ENCODE measurements at places on chromosomes 5 and 9.

DNA sequence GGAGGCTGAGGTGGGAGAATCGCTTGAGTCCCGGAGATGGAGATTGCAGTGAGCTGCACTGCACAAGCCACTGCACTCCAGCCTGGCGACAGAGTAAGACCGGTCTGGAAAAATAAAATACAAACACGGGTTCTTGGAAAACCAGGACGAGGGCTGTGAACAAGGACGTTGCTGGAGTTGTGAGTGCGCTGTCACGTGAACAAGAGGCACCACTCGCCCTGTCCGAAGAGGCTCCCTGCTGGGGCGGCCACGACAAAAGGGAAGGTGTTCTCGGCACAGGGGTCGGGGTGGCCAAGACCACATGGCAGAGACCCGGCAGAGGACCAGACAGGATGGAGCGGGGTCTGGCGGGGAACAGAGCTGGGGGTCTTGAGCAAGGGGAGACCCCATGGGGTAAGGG is 30.6 kb upstream of the UBAC1 start:
- no peak for DNase-seq

GRCh38 chr5:142426129-142427014 is 101.6 kb upstream of the SPRY4 start:
- DNase-seq: peak; percentile 23

DNA sequence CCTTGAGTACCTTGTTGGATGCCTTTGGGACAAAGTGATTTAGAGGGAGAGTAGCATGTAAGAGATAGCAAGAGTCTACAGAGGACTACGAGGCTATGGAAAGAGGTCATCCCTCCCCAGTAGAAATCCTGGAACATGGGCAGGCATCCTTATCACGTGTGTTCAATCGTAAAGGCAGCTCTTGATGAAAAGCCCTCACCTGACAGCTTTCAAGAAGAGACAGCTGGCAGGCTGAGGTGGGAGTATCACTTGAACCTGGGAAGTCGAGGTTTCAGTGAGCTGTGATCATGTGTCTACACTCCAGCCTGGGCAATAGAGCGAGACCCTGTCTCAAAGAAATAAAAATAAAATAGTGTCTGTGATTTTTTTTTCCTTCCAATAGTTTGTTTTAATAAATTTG is 112.6 kb downstream of the PCSK5 start:
- DNase-seq: no peak

DNA sequence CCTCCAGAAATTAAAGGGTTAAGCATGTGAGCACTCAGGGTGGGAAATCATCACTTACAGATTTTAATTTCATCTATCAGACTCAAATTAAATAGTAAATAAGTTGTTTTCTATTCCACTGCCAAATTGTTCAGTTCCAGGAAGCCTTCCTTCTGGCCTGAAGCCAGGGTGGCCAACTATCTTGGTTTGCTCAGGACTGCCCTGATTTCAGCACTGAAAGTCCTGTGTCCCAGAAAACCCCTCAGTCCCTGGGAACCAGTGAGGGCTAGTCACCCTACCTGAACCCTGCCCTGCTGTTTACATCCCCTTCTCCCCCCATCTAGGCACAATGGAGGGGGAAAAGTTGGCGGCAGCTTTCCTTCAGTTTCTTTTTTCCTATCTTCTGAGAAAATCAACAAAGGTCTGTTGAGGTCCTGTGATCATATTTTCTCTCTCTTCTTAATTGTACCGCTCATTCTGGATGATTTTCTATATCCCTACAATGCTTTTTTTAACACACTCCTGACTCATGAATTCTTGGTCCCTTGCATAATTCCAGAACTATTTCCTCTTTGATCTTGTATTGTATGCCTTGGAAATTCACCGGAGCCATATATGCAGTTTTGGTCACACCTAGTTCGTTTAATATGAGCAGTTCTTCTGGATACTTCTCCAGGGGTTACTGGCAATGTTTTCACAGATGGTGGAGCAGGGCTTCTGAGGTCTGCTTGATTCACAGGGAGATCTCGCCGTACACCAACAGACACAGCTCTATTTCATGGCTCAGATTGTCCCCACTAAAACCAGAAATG is 103.8 kb downstream of the MAP1B start:
- DNase-seq: no peak

DNA sequence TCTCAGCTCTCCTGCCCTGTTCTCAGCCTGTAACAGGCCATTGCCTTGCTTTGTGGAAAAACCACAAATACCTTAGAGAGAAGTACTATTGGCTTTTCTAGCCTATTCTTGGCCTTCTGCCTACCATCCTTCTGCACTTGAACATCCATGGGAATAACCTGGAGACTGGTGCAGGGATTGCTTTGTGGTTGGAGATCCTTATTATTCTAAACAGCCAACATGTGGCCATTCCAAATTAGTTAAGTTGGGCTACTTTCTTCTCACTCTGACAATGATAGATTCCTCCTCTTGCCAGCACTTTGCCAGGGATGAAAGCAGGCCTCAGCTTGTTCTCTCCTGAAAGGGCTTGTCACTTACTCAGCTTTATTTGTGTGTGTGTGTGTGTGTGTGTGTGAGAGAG is 240.4 kb downstream of the GLIS3 start:
- no peak for DNase-seq

DNA sequence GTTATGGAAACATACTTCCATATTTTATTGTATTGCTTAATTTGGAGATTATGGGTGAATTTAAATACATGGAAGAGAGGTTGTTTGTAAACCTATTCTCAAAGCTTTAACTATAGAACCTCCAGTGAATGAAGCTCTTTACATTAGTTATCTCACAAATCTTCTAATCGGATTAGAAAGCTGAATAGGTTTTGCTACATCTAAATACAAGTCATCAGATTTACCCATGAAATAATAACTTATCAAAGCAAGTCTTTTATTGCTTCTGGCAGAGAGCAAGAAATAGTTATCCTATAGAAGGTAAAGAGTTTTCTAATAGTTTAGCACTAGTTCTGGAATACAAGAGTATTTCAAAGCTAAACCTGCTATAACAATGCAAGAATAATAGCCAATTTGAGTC is 104.4 kb upstream of the SREK1 start:
- DNase-seq: no peak

GRCh38 chr5:53073348-53073747 is 36.2 kb downstream of the MOCS2 start:
- DNase-seq: no peak

- DNase-seq: no peak
These were observed 210.3 kb upstream of the TNC start for GRCh38 chr9:115328228-115328627.

- DNase-seq: no peak
These were observed 347.8 kb downstream of the EFNA5 start for GRCh38 chr5:107322936-107323335.

GRCh38 chr5:84274585-84275468 is 109.9 kb downstream of the EDIL3 start:
- peak; percentile 45 for DNase-seq

DNA sequence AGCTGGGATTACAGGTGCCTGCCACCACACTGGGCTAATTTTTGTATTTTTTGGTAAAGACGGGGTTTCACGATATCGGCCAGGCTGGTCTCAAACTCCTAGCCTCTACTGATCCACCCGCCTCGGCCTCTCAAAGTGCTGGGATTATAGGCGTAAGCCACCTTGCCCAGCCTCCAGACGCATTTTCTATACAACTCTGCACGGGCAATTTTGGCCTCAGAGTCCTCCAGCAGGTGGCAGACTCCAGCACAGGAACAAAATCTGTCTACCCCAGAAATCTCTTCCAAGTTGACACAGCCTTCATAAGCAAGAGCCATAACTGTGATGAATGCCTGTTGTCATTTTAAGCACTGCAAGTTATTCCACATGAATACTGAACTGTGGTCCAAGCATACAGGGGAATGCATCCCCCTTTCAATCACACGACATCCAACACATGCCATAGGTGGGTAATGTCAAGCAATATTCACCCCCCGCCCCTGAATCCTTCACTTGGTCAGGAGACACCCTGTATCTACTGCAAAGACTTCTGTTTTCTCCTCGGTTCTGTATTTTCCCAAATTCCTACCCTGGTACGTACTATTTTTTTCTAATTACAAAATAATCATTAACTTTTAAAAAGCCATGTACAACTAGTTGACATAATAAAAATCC is 50.8 kb downstream of the ALDH7A1 start:
- DNase-seq: peak; percentile 59

GRCh38 chr9:88824711-88825110 is 166.6 kb upstream of the S1PR3 start:
- DNase-seq: no peak

- no peak for DNase-seq
These were observed 15.7 kb downstream of the PCDH12 start for GRCh38 chr5:141942185-141942857.

GRCh38 chr5:151571270-151572173 is 19.6 kb downstream of the FAT2 start:
- no peak for DNase-seq

DNA sequence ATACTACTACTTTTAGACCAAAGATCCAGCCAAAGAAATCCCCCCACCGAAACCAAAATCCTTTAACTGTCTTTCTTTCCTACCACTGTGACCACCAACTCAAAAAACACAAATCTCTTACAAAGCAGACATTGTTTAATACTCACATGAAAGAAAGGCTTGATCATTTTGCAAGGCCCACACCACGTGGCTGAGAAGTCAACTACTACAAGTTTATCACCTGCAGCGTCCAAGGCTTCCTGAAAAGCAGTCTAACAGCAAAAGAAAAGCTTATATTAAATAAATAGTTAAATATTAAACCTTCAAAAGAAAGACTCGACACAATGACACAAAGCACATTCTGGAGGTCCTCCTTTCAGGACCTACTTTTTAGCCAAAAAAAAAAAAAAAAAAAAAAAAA is 5.1 kb downstream of the TXN start:
- DNase-seq: no peak

GRCh38 chr9:4967523-4967922 is 17.5 kb upstream of the JAK2 start:
- DNase-seq: no peak

GRCh38 chr9:130530938-130531337 is 48.4 kb upstream of the FUBP3 start:
- DNase-seq: no peak

DNA sequence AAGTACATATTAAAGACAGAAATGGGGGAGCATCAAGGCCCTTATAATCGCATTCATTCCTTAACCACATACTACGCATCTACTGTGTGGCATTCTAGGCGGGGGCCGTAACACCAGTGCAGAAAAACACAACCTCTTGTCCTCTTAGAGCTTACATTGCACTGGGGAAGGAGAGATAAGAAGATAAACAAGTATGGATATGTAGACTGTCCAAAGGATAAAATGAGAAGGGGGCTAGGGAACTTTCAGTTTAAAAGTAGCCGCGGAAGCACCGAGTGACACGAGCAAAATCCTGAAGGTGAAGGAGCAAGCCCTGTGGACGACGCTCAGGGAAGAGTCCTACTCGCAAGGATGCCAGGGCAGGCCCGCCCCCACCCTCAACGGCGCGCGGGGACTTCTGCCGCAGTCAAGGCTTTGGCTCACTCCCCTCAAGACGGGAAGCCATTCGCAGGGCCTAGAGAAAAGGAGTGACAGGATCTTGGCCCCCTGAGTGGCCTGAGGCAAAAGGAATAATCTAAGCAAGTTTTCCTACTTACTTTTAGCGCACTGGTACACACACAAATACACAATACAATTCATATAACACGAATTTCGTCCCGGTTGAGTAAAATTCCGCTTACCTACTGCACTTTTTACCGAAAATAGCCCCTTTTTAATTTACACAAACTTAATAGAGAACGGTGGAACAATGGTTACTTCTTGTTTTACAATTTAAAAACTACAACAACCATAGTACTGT is 1.3 kb upstream of the NIPBL start:
- peak; percentile 57 for DNase-seq

DNA sequence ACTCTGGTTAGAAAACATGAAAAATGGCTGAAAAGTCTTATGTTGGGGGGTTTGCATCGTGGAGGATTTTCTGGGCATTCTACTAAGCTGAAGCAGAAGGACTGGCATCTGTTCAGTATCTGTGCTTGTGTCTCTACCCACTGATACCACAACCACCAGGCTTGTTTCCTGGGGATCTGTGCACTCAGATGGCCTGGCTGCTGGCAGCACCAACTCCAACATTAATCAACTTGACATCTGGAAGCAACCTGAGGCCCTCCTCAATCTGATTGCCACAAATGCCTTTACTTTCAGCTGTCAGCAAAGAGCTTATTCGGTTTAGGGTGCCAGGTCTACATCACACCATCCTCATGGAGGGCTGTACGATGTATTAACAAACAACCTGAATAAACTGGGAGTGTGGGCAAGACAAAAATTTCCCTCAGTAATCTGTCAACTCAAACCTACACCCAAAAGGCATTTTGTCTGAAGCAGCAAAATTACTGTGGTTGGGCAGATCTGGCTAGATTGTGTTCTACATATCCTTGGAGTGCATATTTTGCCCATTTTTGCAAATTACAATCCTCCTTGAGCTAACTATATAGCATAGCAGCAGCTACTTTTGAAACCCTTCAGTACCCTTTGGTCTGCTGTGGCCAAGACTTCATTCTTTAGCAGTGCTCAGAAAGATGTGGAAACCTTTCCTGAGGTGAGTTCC is 74.6 kb downstream of the FOXD1 start:
- no peak for DNase-seq

GRCh38 chr9:88959727-88960469 is 31.4 kb upstream of the S1PR3 start:
- no peak for DNase-seq

GRCh38 chr5:95973793-95974325 is 12.2 kb upstream of the ELL2 start:
- no peak for DNase-seq

DNA sequence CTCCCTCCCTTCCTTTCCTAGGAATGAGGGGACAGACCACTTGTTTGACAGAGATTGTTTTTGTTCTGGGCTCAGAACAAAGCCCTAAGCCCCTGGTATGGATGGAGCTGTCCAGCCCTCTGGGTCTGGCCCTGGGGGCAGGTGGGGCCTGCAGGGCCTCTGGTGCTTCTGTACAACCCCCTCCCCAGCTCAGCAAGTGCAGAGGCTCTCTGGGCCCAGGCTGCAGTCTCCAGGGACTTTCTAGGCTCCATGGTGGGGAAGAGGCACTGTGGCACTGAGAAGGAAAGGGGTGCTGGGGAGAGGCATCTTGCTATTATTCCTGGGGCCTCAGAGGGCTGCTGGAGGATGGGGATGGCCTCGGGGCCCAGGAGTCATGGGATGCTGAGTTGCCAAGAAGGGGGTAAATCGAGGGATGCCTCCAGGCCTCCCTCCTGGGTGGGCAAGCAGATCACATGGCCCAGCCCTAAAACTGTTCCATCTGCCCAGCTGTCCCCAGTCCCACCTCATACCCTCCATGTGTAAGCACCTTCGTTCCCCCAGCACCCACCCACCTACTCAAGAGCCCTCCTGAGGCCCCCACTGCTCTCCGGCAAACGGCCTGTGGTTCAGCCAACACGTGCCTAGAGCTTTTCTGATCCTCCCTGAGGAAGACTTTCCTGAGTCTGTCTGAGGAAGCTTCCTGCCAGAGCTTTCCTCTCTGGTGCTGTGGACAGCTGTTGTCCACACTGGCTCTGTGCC is 225.7 kb downstream of the CACNA1B start:
- no peak for DNase-seq

GRCh38 chr9:110148891-110149290 is 59.1 kb downstream of the C9orf152 start:
- no peak for DNase-seq

GRCh38 chr9:87701931-87702421 is 23.9 kb upstream of the CTSL start:
- no peak for DNase-seq
